ENCODE measurements at places on chromosomes 11 and 22.

- DNase-seq = no peak
Measured at GRCh38 chr11:16610213-16610737, 128.2 kb upstream of the C11orf58 start.

DNA sequence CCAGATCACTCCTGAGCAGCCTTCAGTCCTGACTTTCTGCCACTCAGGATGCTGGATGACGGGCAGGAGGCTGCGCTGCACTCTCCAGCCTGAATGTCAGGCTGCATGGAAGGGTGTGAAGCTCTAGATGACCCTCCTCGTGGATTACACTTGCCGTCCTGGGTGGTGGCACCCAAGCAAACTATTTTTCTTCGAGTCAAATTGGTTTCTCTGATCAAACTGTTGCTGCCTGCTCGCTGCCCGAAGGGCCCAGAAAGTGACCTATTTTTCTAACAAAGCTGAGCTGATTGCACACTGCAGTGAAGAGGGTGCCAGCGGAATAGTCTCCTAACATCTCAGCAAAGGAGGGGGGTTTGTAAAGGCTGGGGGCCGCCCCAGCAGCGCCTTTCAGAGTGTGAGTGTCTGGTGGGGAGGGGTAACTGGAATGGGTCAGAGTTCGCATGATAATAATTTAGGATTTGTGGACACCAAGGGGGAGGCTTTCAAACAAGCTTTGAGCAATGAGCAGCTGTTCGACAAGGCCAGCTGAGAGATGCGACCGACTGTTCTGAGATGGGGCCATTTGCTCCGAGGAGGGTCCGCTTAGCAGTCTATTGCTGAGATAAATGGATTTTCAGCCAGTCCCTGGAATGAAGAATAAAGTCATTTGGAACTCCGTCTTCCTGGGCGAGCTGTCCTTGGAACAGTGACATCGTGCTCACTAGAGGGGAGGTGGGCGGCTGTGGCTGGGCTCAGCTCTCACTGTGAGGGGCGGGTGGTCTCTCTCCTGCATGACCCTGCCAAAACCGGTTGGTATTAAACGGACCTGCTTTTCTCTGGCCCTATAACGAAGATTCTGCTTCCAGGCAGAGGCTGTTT, 537.6 kb downstream of the BRD1 start:
- no peak for DNase-seq

DNA sequence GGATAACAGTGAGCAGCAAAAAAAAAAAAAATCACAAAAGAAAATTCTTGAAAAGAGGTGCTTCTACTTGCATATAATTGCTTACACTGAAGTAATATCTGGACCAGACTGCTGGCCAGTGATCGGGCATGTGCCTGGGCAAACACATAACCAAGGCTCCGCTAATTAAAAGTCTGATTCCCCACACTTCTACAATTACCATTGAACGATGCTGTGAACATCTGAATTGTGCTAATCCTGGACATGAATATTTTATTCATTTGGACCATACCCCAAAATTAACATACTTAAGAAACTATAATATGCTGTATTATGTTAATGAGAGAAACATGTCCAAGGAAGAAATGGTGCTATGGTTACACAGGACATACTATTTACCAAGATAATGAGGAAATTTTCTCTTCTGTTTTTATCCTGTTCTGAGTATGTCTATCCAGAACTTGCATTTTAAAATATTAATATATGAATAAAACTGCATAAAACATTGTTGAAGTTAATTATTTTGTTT, 69.8 kb downstream of the LRRC4C start:
- no peak for DNase-seq

- DNase-seq = no peak
Measured at GRCh38 chr22:42414565-42415303, 17.5 kb downstream of the NFAM1 start.

DNA sequence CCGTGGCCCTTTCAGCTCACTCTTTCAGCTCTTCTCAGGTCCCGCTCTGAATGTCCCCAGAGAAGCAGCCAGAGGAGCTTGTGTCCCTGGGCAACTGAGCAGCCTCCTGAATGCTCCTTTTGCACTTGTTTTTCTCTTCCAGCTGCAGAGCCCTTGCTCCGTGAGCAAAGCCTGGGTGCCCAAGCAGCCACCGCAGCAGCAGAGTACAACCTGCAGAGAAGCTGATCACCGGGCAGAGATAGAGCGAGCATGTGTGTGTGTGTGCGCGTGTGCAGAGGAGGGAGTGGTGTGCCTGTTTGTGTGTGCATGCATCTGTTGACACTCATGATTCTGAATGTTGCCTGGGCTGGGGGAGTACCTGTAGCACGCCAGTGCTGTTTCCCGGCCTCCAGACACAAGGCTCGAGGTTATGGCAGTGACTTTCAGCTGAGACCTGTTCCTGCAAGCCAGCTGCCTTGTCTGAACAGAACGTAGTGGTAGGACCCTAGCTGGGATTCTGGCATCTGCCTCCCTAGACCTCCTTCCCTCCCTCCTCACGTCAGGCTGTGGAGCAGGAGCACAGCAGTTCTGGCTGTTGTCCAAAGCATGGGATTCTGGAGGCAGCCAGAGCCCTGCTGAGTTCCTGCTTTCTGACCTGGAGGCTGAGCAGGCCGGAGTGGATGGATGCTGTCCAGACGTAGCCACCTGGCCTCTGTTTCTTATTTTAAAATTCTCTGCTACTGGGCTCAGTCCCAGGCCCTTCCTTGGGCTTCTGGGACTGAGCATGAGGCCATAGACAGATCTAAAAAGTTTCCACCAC, 4.5 kb upstream of the MAPK8IP1 start:
- DNase-seq = no peak

- no peak for DNase-seq
Measured at GRCh38 chr22:49260681-49261580, 566.7 kb downstream of the BRD1 start.

DNA sequence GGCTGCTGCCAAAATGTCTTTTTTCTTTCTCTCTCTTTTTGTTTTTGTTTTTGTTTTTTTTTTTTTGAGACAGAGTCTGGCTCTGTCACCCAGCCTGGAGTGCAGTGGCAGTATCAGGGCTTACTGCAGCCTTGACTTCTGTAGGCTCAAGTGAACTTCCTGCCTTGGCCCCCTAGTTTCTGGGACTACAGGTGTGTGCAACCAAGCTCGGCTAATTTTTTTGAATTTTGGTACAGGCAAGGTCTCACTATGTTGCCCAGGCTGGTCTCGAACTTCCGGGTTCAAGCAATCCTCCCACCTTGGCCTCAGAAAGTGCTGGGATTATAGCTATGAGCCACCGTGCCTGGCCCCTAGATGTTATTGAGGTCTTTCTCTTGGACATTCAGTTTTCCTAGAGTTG, 2.2 kb upstream of the DDX10 start:
- DNase-seq = no peak

DNA sequence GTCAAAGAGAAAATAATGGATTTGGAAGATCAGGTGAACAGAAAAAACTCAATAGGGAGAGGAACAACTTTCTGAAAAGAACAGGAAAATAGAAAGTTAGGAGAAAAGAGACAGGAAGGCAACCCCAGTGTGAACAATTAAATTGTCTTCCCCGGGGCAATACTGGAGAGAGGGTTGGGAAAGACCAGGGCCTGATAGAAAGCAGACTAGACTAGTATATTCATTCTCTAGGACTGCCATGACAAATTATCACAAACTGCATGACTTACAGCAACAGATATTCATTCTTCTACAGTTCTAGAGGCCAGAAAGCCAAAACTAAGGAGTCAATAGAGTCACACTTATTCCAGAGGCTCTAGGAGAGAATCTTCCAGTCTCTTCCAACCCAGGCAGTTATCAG, 482.8 kb downstream of the SOX6 start:
- DNase-seq = no peak

- DNase-seq = no peak
Measured at GRCh38 chr22:21738966-21739365, 3.4 kb upstream of the YPEL1 start.

GRCh38 chr11:94735907-94736306, 32.2 kb upstream of the AMOTL1 start:
- DNase-seq = no peak

GRCh38 chr11:78972590-78972989, 397.9 kb upstream of the NARS2 start:
- DNase-seq = no peak

DNA sequence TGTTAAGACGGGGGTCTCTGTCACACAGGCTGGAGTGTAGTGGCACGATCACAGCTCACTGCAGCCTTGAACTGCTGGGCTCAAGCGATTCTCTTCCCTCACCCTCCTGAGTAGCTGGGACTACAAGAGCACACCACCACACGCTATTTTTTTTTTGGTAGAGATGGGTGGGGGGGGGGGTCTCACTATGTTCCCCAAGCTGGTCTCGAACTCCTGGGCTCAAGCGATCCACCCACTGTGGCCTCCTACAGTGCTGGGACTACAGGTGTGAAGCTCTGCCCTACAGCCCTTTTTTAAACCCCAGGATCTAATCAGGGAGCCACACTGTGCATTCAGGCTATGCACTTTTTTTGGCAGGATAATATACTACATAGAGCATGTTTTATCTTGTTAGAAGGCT, 1.4 kb upstream of the DHCR7 start:
- peak; percentile 13 for DNase-seq

GRCh38 chr22:35203583-35203982, 53.7 kb upstream of the HMGXB4 start:
- DNase-seq = no peak

GRCh38 chr11:74771139-74771538, 22.5 kb downstream of the RNF169 start:
- no peak for DNase-seq

GRCh38 chr11:18088366-18088765, 17.5 kb downstream of the SAAL1 start:
- DNase-seq = no peak

DNA sequence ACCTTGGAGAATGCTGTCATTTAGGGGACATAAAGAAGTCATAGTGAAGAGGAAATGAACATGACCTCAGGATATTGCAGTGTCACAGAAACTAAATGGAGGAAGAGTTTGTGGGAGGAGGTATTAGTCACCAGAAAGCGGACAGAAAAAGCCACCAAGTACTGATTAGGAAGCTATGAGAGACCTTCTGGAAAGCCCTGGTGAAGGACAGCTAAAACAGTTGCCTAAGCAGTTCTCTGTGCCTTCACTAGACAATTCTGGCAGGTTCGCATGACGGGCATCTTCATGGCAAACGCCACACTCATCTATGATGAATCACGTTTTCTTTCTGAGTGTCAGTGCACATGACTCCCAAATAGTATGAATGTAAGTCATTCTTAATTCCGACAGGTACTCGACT, 325.8 kb downstream of the C11orf87 start:
- no peak for DNase-seq

DNA sequence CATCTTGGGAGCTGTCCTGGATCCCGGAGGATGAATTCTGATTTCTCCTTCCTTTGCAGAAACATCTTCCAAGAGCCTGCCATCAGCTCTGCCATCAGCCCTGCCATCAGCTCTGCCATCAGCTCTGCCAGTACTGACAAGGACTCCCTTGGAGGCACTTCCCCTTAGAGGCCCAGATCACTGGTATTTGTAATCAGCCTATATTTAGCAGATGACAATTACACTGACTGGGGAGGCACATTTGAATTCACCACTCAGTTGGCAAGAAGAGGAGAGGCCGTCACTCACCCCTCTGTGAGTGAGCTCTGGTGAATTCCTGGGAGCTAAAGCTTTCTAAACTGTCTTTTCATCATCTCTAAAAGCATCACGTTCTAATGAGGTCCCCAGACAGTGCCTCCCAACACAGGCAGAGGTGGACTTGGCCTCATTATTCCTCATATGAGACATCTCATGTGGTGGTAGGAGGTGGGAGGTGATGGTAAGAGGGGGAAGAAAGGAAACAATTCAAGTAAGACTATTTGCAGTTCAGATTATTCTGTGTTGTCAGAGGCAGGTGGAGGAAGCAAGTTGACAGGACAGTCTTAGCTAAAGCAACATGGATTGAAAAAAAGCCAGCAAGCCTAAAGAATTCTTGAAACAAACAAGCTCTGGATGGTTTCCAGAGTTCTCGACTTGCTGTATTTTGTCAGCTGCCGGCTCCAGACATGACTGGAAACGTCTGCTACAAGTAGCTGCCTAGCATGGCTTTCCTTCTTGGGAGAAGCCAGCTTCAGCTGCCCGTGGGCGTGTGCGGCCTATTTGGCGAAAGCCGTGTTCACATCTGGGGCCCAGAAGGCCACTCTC, 771.7 kb downstream of the TBC1D22A start:
- DNase-seq = no peak

GRCh38 chr11:104763930-104764709, 134.1 kb downstream of the CASP12 start:
- no peak for DNase-seq

- DNase-seq = no peak
Measured at GRCh38 chr11:131248588-131248987, 121.8 kb upstream of the NTM start.

DNA sequence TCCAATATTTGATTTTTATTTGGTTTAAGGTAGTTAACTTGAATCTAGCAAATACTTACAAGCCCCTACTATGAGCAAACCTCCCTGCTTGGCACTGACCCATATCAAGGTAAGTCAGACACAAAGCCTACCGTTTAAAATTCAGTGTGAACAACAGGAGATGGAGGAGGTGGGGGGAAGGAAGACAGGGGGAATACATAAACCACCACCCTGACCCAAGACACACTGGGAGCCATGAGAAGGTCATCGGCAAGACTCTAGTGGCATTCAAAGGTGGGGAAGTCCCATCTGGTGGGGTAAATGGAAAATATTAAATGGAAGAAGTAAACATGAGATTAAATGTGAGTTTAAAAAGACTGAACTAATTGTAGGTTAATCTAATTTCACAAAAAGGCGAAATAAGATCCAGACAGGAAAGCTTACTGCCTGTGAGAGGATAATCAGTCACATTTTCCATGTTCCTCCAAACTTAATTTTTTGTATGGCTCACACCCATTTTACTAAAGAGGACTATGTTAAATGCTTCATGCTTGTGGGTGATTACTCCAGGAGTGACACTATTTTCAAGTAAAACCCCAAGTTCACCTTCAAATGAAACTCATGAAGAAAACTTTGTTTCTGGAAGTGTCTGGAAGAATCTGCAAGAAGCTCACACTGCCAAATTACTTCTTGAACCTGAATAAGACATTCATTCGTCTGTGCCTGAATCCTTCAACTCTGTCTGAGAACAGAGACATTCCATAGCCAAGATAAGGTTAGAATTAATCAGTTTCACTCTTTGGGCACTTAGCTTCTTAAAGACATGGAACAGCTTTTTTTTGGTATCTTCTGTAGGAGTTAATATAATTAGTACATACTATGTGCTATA, 51.7 kb downstream of the PITPNB start:
- DNase-seq = no peak

DNA sequence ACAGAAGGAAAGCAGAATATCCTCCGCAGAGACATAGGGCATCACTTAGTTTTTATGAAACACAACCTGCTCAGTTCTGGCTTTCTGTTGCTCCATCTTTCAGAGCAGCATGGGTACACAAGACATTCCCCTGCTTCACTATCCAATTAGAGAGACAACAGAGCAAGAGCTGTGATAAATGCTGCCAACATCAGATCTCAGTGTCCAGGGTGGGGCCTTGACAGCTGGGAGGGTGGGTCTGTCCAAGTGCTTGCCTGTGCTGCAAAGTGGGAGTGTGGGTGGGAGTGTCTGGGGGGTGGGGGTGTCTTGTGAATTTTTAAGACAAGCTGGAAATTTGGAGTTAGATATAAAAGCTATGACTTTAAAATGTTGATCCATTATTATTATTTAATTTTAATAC, 369.6 kb downstream of the TENM4 start:
- no peak for DNase-seq
